ENCODE measurements at places on chromosomes 7 and 10.

- no peak for DNase-seq
These were observed 550.3 kb downstream of the GRM8 start for GRCh38 chr7:126702242-126703016.

DNA sequence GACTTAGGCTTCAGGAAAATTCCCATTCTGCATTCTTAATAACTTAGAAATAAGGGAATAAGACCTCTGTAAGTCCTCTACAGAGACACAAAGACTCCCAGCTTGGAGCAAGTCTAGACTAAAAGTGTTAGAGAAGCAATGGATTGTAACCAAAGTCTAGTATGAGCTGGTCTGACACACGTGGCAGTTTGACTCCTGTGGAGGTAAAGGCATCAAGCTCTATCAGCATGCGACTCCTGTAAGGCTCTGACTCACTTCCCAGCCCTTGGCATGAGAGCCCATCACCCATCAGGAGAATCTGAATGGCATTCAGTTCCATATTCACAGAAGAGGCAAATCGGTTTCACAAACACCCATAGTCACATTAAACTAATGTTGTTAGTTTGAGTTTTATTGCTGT, 4.4 kb upstream of the VSTM4 start:
- no peak for DNase-seq

GRCh38 chr7:136142583-136142982, 165.4 kb upstream of the MTPN start:
- no peak for DNase-seq

GRCh38 chr7:116776610-116777289, 85.6 kb upstream of the CAPZA2 start:
- no peak for DNase-seq

- peak; percentile 37 for DNase-seq
These were observed 14.7 kb upstream of the NXPH1 start for GRCh38 chr7:8418629-8419245.

- no peak for DNase-seq
These were observed 310.6 kb downstream of the PARD3 start for GRCh38 chr10:34504534-34504933.

GRCh38 chr10:35040760-35041501, 49.2 kb downstream of the CUL2 start:
- no peak for DNase-seq

DNA sequence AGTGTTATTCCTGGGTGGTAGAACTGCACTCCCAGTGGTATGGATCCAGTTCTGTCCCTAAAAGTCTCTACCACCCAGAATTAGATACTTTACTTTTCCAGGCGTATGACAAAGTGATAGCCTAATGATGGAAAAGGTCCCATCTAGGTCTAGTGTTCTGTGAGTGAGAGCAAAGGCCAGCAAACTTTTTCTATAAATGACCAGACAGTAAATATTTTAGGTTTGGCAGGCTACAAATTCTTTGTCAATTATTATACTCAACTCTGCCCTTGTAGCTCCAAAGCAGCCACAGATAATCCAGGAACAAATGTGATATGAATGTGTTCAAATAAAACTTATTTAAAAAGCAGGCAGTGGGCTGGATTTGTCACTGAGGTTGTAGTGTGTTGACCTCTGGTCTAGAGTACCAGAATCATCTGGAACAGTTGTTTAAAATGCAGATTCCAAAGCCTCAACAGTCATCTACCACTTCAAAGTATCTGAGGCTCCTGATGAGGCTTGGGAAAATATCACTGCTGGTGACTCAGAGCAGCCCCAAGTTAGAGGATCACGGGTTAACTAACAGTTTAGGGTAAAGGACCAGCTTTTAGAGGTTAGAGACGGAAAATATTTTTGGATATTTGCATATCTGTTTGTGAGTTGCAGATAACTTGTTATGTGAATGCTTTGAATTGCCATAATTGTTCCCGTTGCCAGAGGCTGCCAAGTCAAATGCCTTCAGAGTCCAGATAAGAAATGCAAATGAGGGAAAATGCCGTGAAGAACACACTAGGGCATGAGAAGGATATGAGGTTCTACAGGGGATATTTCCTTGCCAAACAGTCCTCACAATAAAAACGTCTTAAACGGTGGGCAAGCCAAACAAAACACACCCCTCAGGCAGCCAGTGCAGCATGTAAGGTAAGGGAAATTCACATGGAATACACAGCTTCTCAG, 19.4 kb downstream of the NRAP start:
- DNase-seq, result no peak

GRCh38 chr10:9781666-9782065, 1236.0 kb upstream of the CELF2 start:
- no peak for DNase-seq

GRCh38 chr7:55172881-55173609, 154.2 kb downstream of the EGFR start:
- no peak for DNase-seq

DNA sequence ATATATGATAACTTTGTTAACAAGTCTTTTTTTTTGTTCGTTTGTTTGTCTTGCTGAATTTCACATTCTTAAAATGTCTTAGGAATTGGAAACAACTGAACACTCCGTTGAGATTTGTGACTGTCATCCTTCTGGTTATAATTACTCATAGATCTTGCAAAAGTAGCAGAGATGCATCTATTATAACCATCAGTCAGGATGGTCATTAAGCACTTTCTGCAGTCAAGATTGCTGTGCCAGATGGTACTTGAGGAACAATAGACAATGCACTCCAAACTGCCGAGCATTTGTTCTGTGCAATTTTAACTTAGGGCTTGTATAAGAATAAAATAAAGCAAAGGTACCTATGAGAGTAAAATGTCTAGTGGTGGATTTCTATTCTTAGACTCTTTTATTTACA, 710.1 kb upstream of the KCND2 start:
- no peak for DNase-seq

- DNase-seq, result no peak
These were observed 378.9 kb downstream of the RPS24 start for GRCh38 chr10:78412605-78413004.

- DNase-seq, result no peak
These were observed 495.2 kb downstream of the GLRX3 start for GRCh38 chr10:130631142-130632096.

Measured in activated T-cell treated with anti-CD3 and anti-CD28 coated beads, Interleukin-2, amount 50 U/mL, for 72 hours (primary cell).